H1 (cell line): ENCODE measurements at places on chromosomes 4 and X.

DNA sequence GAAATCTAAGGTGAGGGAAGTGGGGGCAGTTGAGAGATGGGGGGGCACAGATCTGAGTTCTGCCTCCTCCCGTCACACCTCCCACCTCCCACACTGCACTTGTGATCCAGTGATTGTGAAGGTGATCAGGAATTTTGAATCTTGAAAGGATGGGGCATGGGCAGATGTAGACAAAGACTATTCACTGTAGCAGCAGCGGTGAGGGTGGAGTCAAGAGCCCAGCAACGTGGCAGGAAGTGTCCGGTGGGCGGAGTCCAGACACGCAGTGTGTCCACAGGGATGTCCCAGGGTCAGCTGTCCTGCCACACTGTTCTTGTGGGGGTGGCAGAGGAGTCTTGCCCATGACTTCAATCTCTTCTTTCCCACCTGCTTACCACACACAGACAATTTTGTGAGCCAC, 330.5 kb upstream of the GALNT7 start:
- DNase-seq: no peak

GRCh38 chrX:153866302-153867019, 19.5 kb downstream of the L1CAM start:
- no peak for DNase-seq

DNA sequence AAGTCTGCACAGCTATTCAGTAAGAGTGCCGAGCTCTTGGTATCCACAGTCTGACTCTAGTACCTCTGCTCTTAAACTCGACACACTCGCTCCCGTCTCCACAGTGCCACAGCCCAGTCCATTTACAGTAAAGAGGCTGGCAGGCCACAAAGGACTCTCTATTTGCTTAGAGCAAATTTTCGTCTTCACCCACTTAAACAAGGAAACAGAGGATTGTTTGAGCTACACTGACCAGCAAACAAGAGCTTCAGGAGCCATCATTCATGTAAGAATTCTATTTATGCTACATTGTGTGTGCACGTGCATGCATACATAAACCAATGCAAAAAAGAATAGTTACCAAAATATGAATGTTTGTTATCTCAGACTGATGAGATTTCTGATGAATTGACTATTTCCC, 290.2 kb downstream of the USP46 start:
- DNase-seq: no peak

- no peak for DNase-seq
Observed at GRCh38 chr4:71614621-71615020, 169.3 kb downstream of the GC start.

GRCh38 chr4:83569429-83569828, 33.5 kb downstream of the GPAT3 start:
- no peak for DNase-seq

DNA sequence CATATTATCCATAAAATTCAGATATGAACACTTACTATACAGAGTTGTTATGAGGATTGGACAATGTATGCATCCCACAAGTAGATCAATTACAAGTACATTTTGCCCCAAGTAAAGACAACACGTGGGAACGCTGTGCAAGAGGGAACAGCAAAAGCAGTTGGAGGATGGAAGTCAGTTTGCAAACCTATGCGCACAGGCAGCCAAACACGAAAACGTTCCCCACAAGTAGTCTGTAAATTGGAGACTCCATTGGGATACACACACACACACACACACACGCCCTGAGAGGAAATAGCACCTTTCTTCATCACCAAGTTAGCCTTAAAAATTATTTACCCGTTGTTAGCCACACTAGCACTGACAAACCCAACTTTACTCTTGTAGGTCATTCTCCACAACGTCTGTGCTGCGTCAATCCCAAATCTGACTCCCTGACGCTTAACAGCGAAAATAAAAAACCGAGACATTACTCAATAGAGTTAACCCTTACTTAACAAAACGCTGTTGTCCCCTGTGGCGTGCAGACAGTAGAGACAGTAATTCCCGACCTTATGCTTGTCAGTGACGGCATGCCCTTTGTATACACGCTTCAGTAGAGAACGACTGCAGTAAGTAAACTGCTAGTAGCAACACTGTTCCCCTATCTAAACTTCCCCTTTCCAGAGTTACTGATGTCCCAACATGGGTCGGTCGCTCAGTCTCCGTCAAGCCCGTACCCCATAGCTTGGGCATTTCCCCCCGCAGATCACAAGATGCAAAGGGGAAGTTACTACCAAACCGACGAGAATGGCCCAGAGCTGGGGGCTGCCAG, 730 bp downstream of the MANBA start:
- no peak for DNase-seq

DNA sequence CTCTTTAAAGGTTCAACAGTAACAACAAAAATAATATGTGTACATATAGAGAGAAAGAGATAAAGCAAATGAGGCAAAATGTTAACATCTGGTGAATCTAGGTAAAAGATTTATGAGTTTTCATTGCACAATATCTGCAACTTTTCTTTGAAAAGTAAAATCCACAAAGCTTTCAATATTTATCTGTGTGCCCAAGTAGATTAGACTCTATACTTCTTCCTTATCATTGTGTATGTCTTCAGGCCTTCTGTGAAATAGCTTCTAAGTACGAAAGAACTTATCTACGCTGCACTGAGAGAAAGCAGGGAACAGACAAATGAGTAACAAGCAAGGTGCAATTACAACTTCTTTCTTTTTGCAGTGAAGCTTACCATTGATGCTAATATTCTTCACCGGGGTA, 81.6 kb downstream of the NPNT start:
- no peak for DNase-seq

GRCh38 chr4:5033281-5033841, 14.1 kb upstream of the CYTL1 start:
- no peak for DNase-seq

- no peak for DNase-seq
Observed at GRCh38 chrX:18949291-18949943, 34.5 kb downstream of the PHKA2 start.

- DNase-seq: peak; percentile 57
Observed at GRCh38 chrX:12138361-12139313, at the start of gene FRMPD4. FRMPD4 (plus strand) TSS chrX:12138473; CDS start chrX:12138972, 499 bp downstream.
